Activated T-helper 2 cell treated with anti-CD3 and anti-CD28 coated beads, Interferon-gamma antibody, Interleukin-2, Interleukin-4, amounts not matched to agents 10 μg/mL and 5 μg/mL and 100 μg/mL, durations not matched to agents 14 hours and 24 hours and 36 hours (primary cell): ENCODE measurements at places on chromosomes 11 and 22. TPM values are rescaled to one million over a fixed set of nuclear protein-coding genes. Genes with fewer than 3 reads are reported as not detected.
A peak's percentile ranks its signal among the peaks of the same experiment; 100 is the strongest.

DNA sequence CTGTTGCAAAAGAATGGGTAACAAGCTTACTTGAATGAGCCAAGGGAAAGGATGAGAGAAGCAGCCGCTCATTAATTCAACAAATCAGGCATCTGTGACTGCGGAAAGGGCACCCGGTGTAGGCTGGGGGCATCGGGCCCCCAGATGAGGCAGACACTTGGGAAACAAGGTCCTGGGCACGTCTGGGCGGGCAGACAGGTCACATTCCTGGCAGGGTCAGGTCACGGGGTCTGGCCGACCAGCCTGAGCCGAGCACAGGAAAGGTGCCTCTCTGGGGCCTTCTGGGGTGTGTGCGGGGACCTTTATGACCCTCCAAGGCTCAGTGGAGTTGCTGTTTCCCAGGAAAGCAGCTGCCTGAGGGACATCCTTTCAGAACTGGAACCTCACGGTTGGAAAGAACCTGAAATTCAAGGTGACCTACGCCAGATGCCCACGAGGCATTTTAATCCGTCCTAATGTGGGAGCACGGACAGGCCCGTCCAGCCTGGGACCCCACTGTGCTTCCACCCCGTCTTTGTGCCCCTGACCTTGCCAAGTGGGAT lies 57.1 kb downstream of the ST14 start:
- no peak overlapping the region for H3K27ac ChIP-seq
- H3K36me3 ChIP-seq = no peaks in the 10 kb centered on the region
- DNase-seq = peak; percentile 0
- H3K4me3 ChIP-seq = no peak overlapping the region

Gene PKDREJ
- total RNA-seq = not detected in 2 replicates

- H3K27ac ChIP-seq = no peak overlapping the region
- no peaks in the 10 kb centered on the region for H3K36me3 ChIP-seq
- peaks cover 44% of the 10 kb centered on the region for H3K27me3 ChIP-seq
- H3K4me3 ChIP-seq = no peak overlapping the region
- no peak for DNase-seq
These were observed 4.4 kb downstream of the CALCA start for GRCh38 chr11:14967581-14968243.

- H3K27ac ChIP-seq = no peak overlapping the region
- peaks cover 9% of the 10 kb centered on the region for H3K4me1 ChIP-seq
These were observed 150.9 kb upstream of the E2F8 start for GRCh38 chr11:19391652-19392051.

Gene SEC14L6
- total RNA-seq = 0.05 TPM in 1 of 2 replicates, not detected in the other

Gene SLC17A6
- not detected in 2 replicates for total RNA-seq
